Hypothalamus (tissue), 51 donors: ENCODE measurements at places on chromosomes 3 and 15.

DNA sequence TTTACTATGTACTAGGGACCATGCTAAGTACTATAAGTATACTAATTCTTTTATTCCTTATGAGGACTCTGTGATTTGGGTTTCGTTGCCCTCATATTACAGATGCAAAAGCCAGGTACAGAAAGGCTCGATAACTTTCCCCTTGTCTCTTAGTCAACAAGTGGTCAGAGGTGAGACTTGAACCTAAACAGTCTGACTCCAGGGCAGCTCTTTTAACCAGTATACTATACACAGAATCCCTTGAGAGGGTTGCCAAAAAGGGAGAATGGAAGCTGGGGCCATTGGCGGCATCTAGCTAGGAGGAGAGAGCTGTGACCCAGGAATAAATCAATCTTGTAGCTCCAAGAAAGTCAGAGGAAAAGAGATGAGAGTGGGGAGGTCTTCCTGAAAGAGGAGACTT is 92.4 kb downstream of the TOP2B start:
- DNase-seq, result no peak

DNA sequence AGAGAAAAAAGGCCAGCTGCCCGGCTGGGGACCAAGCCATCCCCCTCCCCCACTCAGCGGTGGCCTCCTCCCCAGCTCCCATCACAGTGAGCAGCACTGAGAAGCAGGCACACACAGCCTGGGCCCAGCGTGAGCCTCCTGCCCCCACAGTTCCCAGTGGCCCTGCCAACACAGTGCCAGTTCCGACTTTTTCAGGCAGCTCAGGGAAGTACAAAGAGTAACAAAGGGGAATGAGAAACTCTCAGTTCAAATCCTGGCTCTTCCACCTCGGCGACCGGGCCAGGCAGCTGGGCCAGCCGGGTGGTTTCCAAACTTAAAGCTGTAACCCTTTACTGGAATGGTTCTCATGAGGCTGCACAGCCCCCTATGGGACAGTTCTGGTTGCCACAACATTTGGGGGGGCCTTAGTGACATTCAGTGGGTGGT is 18.5 kb downstream of the TNK2 start:
- DNase-seq, result peak; percentile 59

- no peak for DNase-seq
Observed at GRCh38 chr3:149581681-149582370, 76.0 kb downstream of the WWTR1 start.

- DNase-seq, result no peak
Observed at GRCh38 chr3:58792921-58793451, 126.4 kb upstream of the FAM3D start.

GRCh38 chr3:70821602-70822001 is 509.2 kb upstream of the MDFIC2 start:
- DNase-seq, result no peak

- no peak for DNase-seq
Observed at GRCh38 chr15:101558221-101558941, 68.9 kb upstream of the PCSK6 start.

GRCh38 chr3:115162759-115163158 is 15.7 kb upstream of the ZBTB20 start:
- DNase-seq, result no peak

DNA sequence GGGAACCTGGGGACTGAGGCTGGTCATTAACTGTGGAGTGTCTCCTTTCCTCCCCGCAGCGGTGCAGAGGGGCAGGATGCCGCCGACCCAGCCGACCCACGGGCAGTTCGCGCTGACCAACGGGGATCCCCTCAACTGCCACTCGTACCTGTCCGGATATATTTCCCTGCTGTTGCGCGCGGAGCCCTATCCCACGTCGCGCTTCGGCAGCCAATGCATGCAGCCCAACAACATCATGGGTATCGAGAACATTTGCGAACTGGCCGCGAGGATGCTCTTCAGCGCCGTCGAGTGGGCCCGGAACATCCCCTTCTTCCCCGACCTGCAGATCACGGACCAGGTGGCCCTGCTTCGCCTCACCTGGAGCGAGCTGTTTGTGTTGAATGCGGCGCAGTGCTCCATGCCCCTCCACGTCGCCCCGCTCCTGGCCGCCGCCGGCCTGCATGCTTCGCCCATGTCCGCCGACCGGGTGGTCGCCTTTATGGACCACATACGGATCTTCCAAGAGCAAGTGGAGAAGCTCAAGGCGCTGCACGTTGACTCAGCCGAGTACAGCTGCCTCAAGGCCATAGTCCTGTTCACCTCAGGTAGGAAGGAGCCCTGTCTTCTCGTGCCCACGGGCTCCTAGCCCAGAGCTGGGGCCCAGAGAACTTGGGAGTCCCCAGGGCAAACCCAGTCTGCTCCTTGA is 3.7 kb downstream of the NR2F2 start:
- DNase-seq, result no peak
